ENCODE measurements at places on chromosomes 4 and X.
A peak's percentile ranks its signal among the peaks of the same experiment; 100 is the strongest.

DNA sequence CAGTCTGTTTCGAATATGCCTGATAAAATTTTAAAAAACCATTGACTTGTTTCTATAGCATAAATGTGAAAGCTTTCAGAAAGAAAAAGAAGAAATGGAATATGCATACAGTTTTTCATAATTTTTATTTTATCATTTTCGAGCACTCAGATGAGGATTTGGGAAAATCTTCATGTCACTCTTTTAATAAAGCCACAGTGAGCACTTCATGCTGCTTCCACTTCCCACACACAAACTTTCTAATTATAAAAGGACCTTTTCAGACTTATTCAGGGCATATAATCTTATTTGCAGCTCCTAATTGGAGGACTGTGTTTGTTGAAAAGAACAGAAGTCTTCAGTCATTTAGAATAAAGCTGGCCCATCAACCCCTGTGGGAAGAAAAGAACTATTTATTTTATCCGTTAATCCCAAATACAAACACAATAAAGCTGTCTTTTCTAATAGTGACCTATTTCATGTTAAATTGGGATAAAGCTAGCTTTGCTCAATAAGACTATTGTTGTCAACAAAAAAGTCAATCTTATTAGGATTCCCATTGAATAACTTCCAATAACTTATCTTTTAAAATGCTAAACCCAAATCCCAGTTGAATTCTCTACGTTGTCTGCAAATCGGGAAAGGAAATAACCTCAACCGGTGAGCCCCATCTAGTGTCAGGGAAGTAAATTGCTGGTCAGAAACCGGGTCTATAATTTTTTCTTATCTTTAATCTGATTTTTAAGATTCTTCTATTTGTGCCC, 211.5 kb downstream of the PDGFRA start:
- no peak for DNase-seq

GRCh38 chr4:185779517-185779916, 32.5 kb downstream of the SORBS2 start:
- no peak for DNase-seq

- no peak for DNase-seq
These were observed 7.5 kb upstream of the PDLIM3 start for GRCh38 chr4:185542626-185543315.

DNA sequence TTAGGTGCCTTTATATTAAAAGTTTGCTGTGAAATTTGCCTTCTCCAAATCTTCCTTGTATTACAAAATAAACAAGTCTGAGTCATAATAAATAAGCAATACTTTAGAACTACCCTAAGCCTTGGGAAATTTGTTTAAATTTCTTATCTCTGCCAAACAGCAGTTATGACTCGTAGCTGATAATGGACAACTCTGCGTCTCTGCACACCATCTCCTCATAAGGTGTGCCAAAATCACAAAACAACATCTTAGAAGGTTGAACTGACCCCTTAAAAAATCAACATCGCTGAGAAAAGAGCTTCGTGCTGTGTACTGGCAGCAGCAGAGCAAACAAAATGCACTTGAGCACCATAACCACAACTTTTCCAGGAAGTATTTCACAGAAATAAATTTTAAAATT, 22.0 kb downstream of the OR13H1 start:
- no peak for DNase-seq

- DNase-seq, result no peak
These were observed 3.5 kb downstream of the ADH6 start for GRCh38 chr4:99215521-99215920.

GRCh38 chr4:78654807-78655206, 103.2 kb downstream of the ANXA3 start:
- DNase-seq, result no peak

GRCh38 chr4:117001077-117001476, 84.3 kb downstream of the TRAM1L1 start:
- DNase-seq, result no peak

- DNase-seq, result no peak
These were observed 241.2 kb downstream of the BCOR start for GRCh38 chrX:39856472-39857121.

GRCh38 chr4:119313237-119313636, 8.7 kb downstream of the FABP2 start:
- DNase-seq, result no peak

GRCh38 chr4:40875507-40876150, 125.9 kb downstream of the NSUN7 start:
- DNase-seq, result no peak

DNA sequence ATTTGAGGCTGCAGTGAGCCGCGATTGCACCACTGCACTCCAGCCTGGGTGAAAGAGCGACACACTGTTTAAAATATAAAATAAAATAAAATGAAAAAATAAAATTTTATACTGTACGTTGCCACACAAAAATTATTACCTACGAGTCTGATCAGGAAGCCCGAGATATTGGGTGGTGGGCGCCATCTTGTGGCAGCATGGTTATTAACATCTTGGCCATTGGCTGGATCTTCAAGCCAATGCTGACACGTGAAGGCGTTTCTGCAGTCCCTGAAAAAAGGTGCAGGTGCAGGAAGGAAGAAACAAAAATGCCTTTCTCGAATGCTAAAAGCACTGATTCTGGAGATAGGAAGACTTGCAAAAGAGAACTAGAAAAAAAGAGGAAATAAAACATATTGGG, 4.9 kb upstream of the TLR8 start:
- peak; percentile 27 for DNase-seq

GRCh38 chr4:5366009-5366386, 314.7 kb downstream of the STK32B start:
- no peak for DNase-seq

- no peak for DNase-seq
These were observed 72.1 kb upstream of the SPANXC start for GRCh38 chrX:141314441-141314840.

DNA sequence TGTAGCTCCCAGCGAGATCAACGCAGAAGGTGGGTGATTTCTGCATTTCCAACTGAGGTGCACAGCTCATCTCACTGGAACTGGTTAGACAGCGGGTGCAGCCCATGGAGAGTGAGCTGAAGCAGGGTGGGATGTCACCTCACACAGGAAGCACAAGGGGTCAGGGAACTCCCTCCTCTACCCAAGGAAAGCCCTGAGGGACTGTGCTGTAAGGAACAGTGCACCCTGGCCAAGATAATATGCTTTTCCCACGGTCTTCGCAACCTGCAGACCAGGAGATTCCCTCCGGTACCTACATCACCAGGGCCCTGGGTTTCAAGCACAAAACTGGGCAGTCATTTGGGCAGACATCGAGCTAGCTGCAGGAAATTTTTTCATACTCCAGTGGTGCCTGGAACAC, 216.4 kb upstream of the TET2 start:
- DNase-seq, result no peak

GRCh38 chrX:44891642-44892041, 18.7 kb downstream of the KDM6A start:
- DNase-seq, result no peak

GRCh38 chrX:132568291-132568690, 79.5 kb upstream of the MBNL3 start:
- no peak for DNase-seq

DNA sequence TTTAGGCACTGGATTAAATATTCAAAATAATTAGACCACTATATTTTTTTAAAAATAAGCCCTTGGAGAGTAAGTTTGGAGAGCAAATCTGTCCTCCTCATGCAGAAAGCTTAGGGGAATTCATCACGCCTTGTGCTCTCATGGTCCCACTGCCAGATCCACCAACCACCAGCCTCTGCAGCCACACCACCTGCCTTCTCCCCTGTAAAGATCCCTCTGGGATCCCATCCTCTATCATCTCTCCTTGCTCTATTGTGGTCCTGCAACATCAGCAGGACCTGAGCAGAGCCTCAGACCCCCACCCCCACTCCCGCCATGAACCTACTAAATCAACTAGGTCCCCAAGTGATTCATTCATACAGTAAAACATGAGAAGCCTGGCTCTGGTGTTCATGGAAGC, 482.6 kb upstream of the GALNT7 start:
- DNase-seq, result no peak

DNA sequence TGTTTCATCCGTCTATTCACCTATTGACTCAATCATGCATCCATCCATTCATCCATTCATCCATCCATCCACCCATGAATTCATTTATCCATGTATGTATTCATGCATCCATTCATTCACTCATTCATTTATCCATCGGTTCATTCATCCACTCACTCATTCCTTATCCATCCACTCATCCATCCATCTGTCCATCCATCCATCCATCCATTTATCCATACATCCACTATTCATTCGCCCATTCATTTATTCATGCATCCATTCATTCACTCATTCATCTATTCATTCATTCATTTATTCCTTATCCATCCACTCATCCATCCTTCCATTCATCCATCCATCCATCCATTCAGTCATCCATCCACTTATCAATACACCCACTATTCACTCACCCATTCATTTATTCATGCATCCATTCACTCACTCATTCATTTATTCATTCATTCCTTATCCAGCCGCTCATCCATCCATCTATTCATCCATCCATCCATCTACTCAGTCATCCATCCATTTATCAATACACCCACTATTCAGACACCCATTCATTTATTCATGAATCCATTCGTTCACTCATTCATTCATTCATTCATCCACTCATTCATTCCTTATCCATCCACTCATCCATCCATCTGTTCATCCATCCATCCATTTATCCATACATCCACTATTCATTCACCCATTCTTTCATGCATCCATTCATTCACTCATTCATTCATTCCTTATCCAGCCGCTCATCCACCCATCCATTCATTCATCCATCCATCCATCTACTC, 11.2 kb downstream of the P2RY8 start:
- DNase-seq, result no peak

- DNase-seq, result no peak
These were observed 205.3 kb upstream of the GEMIN8 start for GRCh38 chrX:14235004-14235403.

DNA sequence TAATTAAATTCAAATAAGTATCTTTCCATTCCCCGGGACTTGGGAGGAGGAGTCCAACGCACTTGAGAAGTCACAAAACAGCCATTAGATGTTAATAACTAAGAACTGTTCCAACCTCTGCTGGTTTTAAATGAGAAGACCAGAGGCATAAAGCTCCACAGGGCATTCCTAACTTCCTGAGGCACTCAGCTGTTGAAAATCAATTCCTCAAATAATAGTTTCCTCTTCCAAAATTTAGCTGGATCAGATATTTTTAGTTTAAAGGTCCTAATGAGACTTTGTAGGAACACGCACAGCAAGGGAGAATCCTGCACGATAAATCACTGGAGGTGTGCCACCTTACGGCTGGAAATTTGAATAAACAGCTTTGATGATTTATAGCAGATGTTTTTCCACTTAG, 504.3 kb upstream of the ZFP42 start:
- DNase-seq, result no peak

GRCh38 chr4:183396227-183396637, 48.2 kb upstream of the CDKN2AIP start:
- DNase-seq, result no peak

DNA sequence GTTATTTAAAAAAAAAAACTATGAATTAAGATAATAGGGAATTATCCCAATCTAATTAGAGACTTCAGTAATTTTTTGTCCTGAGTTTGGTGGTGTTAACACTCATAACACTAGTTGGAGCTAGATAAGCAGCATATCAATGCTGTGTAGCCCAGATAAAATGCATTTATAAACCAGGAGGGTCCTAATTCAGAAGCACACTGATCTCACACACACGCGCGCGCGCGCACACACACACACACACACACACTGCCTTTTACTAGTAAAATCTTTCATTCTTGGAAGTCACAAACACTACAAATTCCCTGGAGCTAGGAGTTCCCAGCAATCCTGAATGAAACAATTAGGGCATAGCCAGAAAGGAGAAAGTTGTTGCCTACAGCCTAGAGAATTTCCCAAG, 3.2 kb downstream of the UNC5C start:
- no peak for DNase-seq

GRCh38 chrX:40060356-40060845, 37.4 kb downstream of the BCOR start:
- DNase-seq, result no peak

DNA sequence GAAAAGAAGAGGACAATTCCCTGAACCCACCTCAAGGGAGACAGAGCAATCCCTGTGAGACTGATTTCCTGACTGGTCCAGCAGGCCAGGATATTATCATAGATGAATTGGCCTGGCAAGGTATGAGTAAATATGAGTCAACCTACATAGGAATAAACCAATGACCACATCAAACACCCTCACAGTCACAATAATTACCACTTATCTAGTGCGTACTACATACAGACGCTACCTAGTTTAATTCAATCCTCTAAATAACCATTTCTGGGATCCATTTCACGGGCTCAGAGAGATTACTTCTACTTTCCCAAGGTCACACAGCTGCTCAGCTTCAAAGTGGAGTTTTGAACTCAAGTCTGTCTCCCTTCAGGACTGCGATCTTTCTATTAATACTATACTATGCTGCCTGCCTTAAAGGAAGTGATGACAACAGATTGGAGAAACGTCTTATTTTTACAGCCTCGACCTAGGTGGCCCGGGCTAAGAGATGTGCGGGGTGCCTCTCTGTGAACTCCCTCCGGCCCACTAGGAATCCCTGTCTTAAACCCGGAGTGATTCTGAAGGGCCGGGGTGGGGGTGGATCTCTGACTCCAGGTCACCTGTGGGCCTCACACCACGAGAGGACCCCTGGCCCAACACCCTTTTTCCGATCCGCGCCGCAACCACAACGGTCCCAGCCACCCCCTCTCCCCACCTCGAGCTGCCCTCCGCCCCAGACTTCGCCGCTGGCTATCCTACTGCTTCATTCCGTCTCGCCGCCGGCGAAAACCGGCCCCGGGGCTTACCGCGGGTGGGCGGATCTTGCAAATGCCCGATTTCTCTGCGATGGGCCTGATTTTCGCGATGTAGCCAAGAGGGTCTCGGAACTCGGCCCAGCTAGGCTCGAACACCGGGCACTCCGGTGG, 800 bp downstream of the KDM5C start:
- DNase-seq, result no peak

GRCh38 chrX:41353985-41354384, 20.0 kb downstream of the DDX3X start:
- no peak for DNase-seq

DNA sequence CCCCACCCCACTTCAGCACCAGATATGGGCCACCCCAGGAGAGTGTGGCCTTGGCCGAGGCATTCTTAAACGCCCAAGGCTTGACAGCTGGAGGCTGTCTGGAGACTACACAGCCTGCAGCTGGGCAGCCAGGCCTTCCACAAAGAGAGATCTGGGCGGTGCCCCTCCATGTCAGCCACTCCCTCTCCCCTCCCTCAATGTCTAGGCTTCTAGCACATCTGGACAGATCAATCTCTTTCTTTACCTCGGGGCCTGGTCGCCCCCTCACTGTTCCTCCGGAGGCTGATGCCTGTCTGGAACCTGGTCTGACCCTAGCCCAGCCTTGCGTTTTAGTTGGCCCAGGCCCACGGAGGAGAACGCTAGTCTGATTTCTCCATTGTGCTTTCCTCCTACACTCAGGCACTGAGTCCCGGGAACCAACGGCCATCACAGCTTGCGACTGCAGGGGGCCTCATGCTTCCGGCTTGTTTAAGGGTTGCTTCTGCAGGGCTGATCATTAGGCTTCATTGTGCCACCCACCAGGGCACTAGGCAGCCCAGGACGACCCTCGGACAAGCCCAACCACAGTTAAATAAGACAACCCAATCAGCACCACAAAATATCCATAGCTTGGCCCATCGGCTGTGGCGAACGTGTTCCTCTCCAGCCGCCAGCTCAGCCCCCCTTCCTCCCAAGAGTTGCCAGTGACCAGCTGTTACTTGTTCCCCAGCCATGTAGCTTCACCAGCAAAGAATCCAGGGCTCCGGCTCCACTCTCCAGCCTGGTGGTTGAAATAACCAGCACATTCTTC, 200.6 kb downstream of the BCOR start:
- no peak for DNase-seq

- no peak for DNase-seq
These were observed 37.9 kb downstream of the RAB40AL start for GRCh38 chrX:102975016-102975415.
